ENCODE measurements at places on chromosomes 6 and 20. TPM values are rescaled to one million over a fixed set of nuclear protein-coding genes. Genes with fewer than 3 reads are reported as not detected.

RGL2 gene
- 17.7 TPM for total RNA-seq

SIGLEC1 gene
- total RNA-seq, result not detected

DNA sequence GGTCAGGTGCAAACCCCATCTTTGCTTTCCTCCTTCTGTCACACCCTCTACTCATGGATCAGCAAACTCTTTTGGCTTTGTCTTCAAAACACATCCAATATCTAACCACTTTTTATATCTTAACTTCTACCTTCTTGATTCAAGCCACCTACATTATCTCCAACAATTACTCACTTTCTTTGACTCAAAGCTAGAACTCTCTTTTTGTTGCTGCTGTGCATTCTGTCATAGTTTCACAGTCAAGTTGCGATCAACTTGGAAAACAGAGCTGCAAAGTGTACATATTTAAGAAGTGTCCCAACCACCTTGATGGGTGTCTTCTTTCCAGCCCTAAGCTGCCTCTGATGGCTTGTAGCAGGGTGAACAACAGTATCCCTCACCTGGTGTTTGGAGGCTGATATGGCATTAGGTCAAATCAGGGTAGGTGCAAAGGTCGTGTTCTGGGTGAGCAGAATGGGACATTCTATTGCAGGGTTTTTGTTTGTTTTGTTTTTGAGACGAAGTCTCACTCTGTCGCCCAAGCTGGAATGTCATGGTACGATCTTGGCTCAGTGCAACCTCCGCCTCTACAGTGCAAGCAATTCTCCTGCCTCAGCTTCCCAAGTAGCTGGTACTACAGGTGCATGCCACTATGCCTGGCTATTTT, 43.4 kb upstream of the RALGAPA2 start:
- no peaks in the 10 kb centered on the region for H3K27me3 ChIP-seq
- H3K36me3 ChIP-seq, result no peaks in the 10 kb centered on the region
- H3K4me3 ChIP-seq, result no peak overlapping the region
- DNase-seq, result no peak
- H3K4me1 ChIP-seq, result no peaks in the 10 kb centered on the region

GRCh38 chr6:159357211-159357915, 188.2 kb downstream of the FNDC1 start:
- H3K27me3 ChIP-seq, result no peaks in the 10 kb centered on the region
- no peak overlapping the region for H3K27ac ChIP-seq
- DNase-seq, result no peak

PROCR gene
- total RNA-seq, result 4.4 TPM

DNA sequence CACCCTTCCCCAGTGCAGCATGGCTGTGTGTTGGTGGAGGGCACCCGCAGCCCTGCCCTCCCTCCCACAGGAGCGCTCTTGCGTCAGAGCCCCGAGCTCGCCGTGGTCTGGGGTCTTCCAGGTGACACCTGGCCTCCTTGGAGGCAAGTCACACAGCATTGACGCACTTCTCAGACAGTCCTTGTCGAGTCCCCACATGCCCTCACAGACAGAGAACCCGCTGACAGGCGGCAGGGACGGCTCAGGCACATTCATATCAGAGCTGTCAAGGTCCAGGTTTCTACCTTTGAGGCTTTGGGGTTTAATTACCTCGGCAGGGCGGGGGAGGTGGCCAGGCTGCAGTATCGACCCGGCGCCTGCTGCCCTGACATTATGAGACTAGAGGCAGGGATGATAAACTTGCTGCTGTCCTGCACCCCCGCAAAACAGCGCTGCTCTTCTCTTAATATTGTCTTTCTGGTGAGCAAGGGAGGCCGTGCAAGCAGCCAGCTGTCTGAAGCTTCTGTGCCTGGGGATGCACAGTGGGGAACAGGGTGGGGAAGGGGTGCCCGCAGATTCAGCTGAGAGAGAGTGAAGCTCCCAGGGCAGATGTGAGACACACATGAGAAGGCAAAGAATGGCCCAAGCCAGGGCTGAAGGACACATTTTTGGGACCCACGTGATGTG, 4.7 kb downstream of the NPEPL1 start:
- H3K27ac ChIP-seq, result no peak overlapping the region
- no peaks in the 10 kb centered on the region for H3K36me3 ChIP-seq
- no peak overlapping the region for H3K4me3 ChIP-seq
- H3K4me1 ChIP-seq, result peaks cover 4% of the 10 kb centered on the region

GRCh38 chr20:6613280-6613861, 154.1 kb upstream of the BMP2 start:
- no peaks in the 10 kb centered on the region for H3K36me3 ChIP-seq
- no peak overlapping the region for H3K27ac ChIP-seq
- no peaks in the 10 kb centered on the region for H3K4me1 ChIP-seq
- no peaks in the 10 kb centered on the region for H3K27me3 ChIP-seq
- no peak overlapping the region for H3K4me3 ChIP-seq
- no peak for DNase-seq

DNA sequence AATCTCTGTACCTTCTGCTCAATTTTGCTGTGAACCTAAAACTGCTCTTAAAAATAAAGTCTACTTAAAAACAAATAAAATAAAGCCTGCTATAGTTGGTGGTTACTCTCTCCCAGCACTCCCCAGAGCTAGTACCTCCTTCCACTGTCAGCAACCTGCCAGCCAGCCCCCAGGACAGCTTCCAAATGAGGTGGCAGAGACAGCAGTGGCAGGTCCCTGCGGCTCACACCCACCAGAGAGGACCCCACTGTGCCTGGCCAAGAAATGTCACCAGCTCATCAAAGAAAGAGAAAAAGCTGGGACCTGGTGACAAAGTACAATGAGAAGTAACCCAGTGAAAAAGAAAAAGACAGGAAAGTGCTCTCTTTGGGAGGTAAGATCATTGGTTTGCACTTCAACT, 15.2 kb downstream of the APMAP start:
- H3K4me3 ChIP-seq, result no peak overlapping the region
- peaks cover 15% of the 10 kb centered on the region for H3K4me1 ChIP-seq
- DNase-seq, result no peak
- no peaks in the 10 kb centered on the region for H3K27me3 ChIP-seq

DNA sequence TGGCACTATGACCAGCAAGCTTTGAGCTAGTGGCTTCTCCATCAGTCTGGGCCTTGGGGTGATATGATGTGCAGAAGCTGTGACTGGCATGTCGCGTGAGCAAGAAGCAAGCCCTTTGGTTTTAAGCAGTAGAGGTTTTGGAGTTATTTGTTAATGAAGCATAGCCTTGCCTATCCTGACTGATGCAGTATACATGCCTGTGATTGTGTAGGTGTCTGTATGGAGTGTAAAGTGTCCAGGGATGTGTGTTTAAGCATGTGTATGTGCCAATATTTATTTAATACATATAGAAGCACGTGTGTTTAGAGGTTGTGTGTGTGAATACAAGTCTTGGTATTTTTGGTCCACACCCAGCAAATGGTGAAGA, 61.0 kb upstream of the CCDC167 start:
- peaks cover 3% of the 10 kb centered on the region for H3K27me3 ChIP-seq
- no peak overlapping the region for H3K27ac ChIP-seq
- DNase-seq, result no peak
- H3K4me3 ChIP-seq, result no peak overlapping the region

DNA sequence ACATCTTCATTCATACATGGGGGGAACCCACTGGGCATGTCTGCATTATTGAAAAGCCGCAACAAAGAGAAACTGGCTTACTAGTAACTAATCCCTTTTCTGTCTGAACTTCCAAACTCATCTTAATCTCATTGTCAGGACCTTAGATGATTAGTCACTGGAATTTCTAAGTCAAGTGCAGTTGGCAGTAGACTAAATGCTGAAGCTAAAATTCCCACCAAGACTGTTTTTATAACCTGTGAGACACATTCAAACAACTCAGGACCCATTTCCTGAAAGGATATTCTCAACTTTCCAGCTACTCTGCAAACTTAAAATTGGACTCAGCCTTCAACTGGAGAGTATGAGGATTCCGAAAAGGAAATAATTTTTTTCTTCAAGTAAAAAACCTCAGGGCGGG, 94.8 kb upstream of the SCAF8 start:
- no peaks in the 10 kb centered on the region for H3K36me3 ChIP-seq
- no peak overlapping the region for H3K27ac ChIP-seq
- no peaks in the 10 kb centered on the region for H3K4me1 ChIP-seq
- H3K27me3 ChIP-seq, result no peaks in the 10 kb centered on the region
- DNase-seq, result no peak

- H3K4me1 ChIP-seq, result peaks cover 6% of the 10 kb centered on the region
- DNase-seq, result no peak
- H3K36me3 ChIP-seq, result no peaks in the 10 kb centered on the region
Measured at GRCh38 chr6:71336901-71337300, 48.3 kb downstream of the OGFRL1 start.

GRCh38 chr6:1415416-1416063, 26.2 kb downstream of the FOXF2 start:
- H3K27ac ChIP-seq, result no peak overlapping the region
- H3K4me1 ChIP-seq, result no peaks in the 10 kb centered on the region
- peaks cover 40% of the 10 kb centered on the region for H3K27me3 ChIP-seq
- H3K36me3 ChIP-seq, result no peaks in the 10 kb centered on the region

HLA-DPA1 gene
- 14.7 TPM for total RNA-seq

GRCh38 chr6:33709605-33710295, 1.8 kb downstream of the UQCC2 start:
- no peaks in the 10 kb centered on the region for H3K27me3 ChIP-seq
- no peak for DNase-seq
- peak overlapping the region; percentile 28 for H3K27ac ChIP-seq
- peaks cover 35% of the 10 kb centered on the region for H3K4me1 ChIP-seq

DNA sequence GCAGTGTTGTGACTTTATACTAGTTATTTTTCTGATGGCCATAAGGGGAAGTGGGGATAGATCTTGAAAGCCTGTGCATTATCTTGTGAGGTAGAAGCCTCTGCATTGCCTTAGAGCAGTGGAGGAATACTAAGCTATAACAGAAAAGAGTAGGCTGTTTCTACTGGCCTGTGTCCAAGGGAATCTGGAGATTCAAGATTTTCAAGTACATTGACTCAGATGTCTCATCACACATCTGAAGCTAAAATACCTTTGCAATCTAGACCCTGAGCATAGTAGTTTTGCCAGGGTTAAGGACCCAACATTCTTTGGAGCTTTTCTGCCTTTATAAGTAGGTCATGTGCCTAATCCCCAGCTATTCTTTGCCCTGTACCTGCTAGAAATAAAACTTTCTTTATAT, 272.3 kb downstream of the TENT5A start:
- H3K36me3 ChIP-seq, result no peaks in the 10 kb centered on the region
- no peak overlapping the region for H3K27ac ChIP-seq
- H3K4me1 ChIP-seq, result no peaks in the 10 kb centered on the region
- no peaks in the 10 kb centered on the region for H3K27me3 ChIP-seq

DNA sequence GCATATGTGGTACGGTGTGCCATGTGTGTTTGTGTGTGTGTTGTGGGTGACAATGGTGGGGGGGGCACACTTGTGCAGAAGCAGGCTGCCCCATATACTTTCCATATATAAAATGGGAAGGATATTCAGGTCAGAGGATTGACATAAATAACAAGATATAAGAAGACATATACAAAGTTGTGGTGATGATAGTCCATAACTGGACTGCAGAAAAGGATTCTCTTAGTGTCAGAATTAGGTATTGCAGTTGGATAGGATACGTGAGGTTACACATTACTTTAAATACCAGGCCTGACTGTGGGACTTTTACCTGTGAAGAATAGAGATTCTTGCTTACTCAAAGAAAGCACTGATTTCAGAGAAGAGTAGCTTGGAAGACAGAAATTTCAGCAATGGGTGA, 1260.3 kb downstream of the EPHA7 start:
- H3K4me3 ChIP-seq, result no peak overlapping the region
- DNase-seq, result no peak
- H3K27me3 ChIP-seq, result no peaks in the 10 kb centered on the region
- H3K27ac ChIP-seq, result no peak overlapping the region

DNA sequence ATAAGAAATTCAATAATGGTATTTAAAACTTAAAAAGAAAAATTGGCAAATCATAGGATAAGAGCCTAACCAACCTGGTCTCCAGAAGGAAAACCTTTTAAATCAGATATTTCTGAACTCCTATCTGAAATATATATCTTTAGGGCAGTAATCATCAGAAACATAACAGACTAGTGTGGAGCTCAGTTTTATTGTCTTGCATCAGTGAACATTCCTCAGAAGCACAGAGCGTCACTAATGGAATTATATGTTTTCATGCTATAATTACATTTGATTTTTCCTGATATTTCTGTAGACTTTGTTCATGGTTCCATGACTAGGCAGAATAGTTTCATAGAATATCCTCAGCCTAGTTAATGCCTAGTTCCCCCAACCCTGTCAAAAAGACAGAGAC, 262.2 kb downstream of the EYA4 start:
- H3K27me3 ChIP-seq, result peaks cover 7% of the 10 kb centered on the region
- H3K4me1 ChIP-seq, result no peaks in the 10 kb centered on the region
- no peak overlapping the region for H3K27ac ChIP-seq
- H3K4me3 ChIP-seq, result no peak overlapping the region
- no peak for DNase-seq
